ENCODE measurements at places on chromosomes 12 and 14. TPM values are rescaled to one million over a fixed set of nuclear protein-coding genes. Genes with fewer than 3 reads are reported as not detected.

Gene HSPB8
- 4.3 TPM for total RNA-seq

Gene WNT1
- total RNA-seq = not detected

Gene INHBC
- total RNA-seq = under 0.01 TPM

Gene GPR137C
- 0.59 TPM for total RNA-seq

Gene CMTM5
- not detected for total RNA-seq

Gene SLC22A17
- 9.9 TPM for total RNA-seq

Gene SSPN
- 2.7 TPM for total RNA-seq

Gene SYCP3
- total RNA-seq = 0.39 TPM

Gene OR4K1
- total RNA-seq = not detected

Gene KCNC2
- total RNA-seq = not detected

Gene CEBPE
- not detected for total RNA-seq

Gene ADAMTS20
- total RNA-seq = not detected

Gene OASL
- total RNA-seq = 0.73 TPM

Gene JAG2
- total RNA-seq = 0.37 TPM

Gene PPP1R36
- not detected for total RNA-seq

Gene TTC5
- 12.1 TPM for total RNA-seq

Gene OR11H6
- total RNA-seq = not detected

Gene FOXN4
- not detected for total RNA-seq

Gene SLC6A12
- not detected for total RNA-seq

Gene ACOT4
- total RNA-seq = 0.73 TPM

Gene C3AR1
- total RNA-seq = under 0.01 TPM

Gene TPH2
- not detected for total RNA-seq

Gene TMEM260
- total RNA-seq = 10.7 TPM

Gene LHX5
- not detected for total RNA-seq

Gene PTPRQ
- total RNA-seq = 2.2 TPM

Gene TFCP2
- total RNA-seq = 7.4 TPM

Gene MYF6
- total RNA-seq = not detected

Gene GNB3
- 2.2 TPM for total RNA-seq

Gene PPM1H
- under 0.01 TPM for total RNA-seq

Gene SCNN1A
- under 0.01 TPM for total RNA-seq

Gene TAS2R46
- 2.2 TPM for total RNA-seq

Gene IGFBP6
- total RNA-seq = 399 TPM

Gene HOXC12
- total RNA-seq = not detected
